NCI-H460 (cell line): ENCODE measurements at places on chromosomes 2 and 18. TPM values are rescaled to one million over a fixed set of nuclear protein-coding genes. Genes with fewer than 3 reads are reported as not detected.
A peak's percentile ranks its signal among the peaks of the same experiment; 100 is the strongest.

DNA sequence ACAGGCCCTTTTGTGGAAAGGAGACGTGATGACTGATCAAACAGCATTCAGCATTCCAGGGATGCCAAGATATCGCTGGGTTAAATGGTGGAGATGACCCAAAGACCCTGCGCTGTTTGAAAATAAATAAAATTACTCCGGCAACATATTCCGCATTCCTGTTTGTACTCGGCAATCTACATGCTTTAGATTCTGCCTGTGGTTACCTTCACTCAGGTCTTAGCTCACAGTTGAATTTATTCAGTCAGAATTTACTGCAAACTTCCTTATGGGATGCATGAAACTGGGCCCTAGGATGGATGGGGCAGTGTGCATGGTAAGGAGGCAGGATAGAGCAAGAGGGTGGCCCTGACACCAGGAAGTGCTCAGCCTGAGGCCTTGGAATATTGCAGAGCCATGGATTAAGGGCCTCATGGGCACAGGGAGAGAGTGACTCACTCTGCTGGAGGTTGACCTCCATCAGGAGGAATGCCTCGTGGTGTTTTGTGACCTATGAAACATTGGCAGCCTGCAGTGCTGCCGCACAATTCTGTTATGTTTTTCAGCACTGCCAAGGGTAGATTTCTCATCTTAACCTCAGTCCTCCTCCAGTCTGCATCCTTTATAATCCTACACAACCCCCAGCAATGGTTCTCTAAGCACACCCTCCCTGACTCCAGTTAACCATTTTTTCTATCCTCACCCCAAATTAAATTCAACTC lies 321.4 kb downstream of the IRS1 start:
- DNase-seq: peak; percentile 46

DNA sequence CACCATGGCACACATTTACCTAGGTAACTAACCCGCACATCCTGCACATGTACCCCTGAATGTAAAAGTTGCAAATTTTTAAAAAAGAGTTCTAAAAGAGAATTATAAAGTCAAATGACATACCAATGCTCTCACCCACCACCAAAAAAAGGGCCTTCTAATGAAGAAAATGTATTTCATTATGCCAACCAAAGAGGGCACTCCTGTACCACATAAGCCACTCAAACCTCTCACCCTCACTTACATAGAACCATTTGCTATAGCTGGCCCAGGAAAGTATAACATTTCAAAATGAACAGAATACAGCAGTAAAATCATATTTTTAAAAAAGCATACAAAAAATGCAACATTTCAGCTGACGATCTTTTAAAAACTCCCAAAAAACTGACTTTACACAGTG lies 241.5 kb upstream of the PKDCC start:
- DNase-seq: no peak

GRCh38 chr2:80380736-80381135 lies 76.2 kb upstream of the LRRTM1 start:
- DNase-seq: no peak

Gene SLC8A1
- 4.5 and 5.4 TPM in 2 replicates for total RNA-seq

GRCh38 chr2:64211276-64211921 lies 67.2 kb upstream of the PELI1 start:
- no peak for DNase-seq

GRCh38 chr2:219475278-219475677 lies 23.4 kb upstream of the GMPPA start:
- DNase-seq: no peak

DNA sequence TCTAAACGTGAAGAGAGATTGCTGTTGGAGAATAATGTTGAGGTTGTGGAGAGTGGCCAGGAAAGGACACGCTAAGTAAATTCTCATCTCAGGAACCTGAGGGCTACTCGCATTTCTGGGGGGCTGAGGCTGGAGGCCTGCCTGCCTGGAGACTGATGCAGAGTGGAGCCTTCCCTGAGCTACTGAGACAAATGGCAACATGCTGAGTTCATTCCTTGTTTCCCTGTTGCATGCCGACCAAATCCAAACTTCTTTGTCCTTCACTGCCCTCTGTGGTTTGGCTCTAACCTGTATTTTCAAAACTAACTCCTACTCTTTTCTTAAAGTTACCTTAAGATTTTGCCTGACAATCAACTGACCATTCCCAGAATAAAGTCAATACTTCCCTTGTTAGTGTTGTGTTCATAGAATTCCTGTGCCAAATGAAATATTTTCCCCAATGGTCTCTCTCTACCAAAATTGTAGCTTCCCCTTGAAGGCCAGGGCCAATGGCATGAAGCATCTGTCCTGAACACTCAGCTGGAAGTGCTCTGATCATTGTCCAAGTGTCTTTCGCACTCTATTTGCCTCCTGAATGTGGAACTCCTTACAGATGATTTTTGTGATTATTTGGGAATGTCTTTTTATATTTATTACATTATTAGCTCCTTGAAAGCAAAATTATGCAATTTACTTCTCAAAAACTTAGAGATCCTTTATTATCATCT lies 1085.6 kb downstream of the SOCS6 start:
- no peak for DNase-seq

DNA sequence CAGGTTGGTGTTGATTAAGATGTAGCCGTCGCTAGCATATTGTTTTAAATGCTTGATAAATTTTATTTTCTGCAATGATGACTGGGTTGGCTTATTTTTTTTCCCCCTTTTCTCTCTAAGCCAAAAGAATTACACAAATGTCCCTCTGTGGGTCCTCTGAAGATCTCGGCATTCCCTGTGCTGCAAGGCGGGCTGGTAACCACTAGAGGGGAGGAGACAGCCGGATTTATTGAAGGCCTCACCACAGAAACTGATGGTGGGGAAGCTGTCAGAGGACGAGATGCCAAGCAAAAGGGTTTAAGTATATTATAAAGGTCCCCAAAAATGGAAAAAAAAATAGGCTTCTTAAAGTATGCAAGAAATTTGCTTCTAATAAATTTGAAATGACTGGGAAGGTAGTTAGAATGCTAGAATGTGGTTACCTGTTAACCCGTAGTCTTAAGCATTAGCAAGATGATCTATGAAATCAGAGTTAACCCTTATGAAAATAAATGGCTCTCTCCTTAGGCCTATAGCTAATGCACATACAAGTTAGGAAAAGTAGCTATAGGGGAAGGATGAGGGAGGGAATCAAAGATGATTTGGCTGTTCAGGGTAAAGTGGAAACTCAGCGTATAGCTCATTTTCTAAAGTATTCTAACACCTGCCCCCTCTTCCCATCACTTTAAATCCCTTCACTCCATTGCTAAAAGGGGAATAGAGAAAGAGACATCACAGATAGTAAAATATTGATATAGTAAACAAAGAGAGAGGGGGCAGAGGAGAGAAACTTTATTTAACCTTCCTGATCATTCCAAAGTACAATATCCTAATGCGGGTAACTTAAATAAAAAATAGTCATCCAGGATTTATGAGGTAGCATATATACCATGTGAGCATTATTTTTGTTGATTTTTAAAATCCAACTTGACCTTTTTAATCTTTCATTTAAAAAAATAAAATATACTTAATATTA lies 894.5 kb upstream of the POU3F3 start:
- peak; percentile 40 for DNase-seq

Gene RAB10
- total RNA-seq: 256 and 270 TPM in 2 replicates

- no peak for DNase-seq
These were observed 286.8 kb downstream of the ARL6IP6 start for GRCh38 chr2:153005071-153005730.

GRCh38 chr18:55351980-55352714 lies 235.8 kb downstream of the TCF4 start:
- no peak for DNase-seq

- no peak for DNase-seq
These were observed 34.5 kb downstream of the EMILIN2 start for GRCh38 chr18:2881088-2881839.

DNA sequence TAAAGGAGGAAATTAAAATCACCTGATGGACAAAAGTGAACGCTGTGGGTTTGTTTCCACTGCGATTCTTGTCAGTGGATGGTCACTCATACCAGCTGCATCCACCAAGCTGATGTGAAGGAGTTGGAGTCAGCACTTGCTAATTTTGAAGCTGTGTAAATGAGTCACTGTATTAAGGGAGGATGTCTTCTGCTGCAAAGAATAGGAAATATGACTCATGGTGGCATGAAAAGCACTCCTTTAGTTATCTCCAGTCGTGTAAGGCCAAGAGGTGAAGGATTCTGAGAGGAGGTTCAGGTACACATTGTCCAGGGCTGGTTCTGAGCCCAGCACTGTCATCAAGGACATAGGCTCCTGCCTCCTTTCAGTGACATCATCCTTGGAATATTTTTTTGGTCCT lies 71.7 kb upstream of the SKOR2 start:
- DNase-seq: no peak

Gene PDK1
- 49.9 and 50.7 TPM in 2 replicates for total RNA-seq
